ENCODE measurements at places on chromosomes 5 and 9. TPM values are rescaled to one million over a fixed set of nuclear protein-coding genes. Genes with fewer than 3 reads are reported as not detected.

The RFX3 gene
- total RNA-seq = 30.9 TPM

The LCN10 gene
- total RNA-seq = 10.3 TPM

The OR5C1 gene
- not detected for total RNA-seq

The HTR1A gene
- total RNA-seq = 11.7 TPM

The SPINK6 gene
- total RNA-seq = not detected

The NUTM2G gene
- total RNA-seq = not detected

The AQP7 gene
- not detected for total RNA-seq

The LCN9 gene
- total RNA-seq = not detected

The STC2 gene
- total RNA-seq = 1.5 TPM

The NOL6 gene
- total RNA-seq = 35.4 TPM

The TAF11L5 gene
- not detected for total RNA-seq

The C9orf153 gene
- total RNA-seq = 1.8 TPM

The RRAGA gene
- 76.4 TPM for total RNA-seq

The CAMK4 gene
- total RNA-seq = 33.9 TPM

The TSSK1B gene
- total RNA-seq = not detected

The POU5F2 gene
- 1.2 TPM for total RNA-seq

Measured in uterus (tissue), 4 donors.